ENCODE measurements at places on chromosomes 4 and X. TPM values are rescaled to one million over a fixed set of nuclear protein-coding genes. Genes with fewer than 3 reads are reported as not detected.

- no peak for DNase-seq
Observed at GRCh38 chr4:68576272-68577125, at the start of gene UGT2B17. TSS of gene UGT2B17 (minus strand) at chr4:68576322. CDS start at chr4:68568484, 7,838 bp downstream.

Gene HS3ST1
- 1.5 TPM for total RNA-seq

DNA sequence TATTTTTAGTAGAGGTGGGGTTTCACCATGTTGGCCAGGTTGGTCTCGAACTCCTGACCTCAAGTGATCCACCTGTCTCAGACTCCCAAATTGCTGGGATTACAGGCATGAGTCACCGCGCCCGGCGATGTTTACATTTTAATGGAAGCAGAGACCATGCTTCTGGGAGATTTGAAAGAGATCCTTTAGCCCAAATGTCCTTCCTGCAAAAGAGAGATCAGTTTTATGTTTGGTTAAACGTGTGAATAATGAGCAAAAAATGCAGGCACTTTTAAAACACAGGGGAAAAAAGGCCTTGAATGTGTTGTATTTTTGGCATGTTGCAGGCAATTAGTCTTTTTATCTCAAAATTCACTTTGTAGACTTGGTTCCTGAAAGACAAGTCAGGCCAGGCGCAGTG, 95.8 kb upstream of the ELOVL6 start:
- no peak for DNase-seq

Gene AP1AR
- 17.6 TPM for total RNA-seq

Gene F8A2
- not detected for total RNA-seq

DNA sequence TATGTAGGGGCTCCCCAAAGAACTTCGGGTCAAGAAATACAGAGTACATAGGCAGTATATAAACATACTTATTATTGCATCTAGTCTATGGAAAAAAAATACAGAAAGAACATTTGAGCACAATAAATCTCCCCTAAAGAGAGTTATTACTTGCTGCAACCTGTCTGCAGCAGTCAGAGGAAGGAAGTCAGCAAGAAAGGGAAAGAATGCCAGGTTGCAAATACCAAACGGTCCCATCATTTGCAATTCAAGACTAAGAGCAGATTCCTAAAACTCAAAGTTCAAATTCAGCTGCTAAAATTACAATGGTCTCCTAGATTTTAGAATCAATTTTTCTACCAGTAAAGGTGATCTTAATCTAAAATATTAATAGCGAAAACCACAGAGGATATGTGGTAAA, 236.2 kb upstream of the NUDT6 start:
- DNase-seq = no peak

Gene NSUN7
- total RNA-seq = 1.3 TPM

Gene QRFPR
- total RNA-seq = 0.24 TPM

- no peak for DNase-seq
Observed at GRCh38 chrX:87516717-87517121, 883 bp upstream of the KLHL4 start.

GRCh38 chrX:106612393-106612763, 600 bp downstream of the RADX start:
- DNase-seq = no peak
